ENCODE measurements at places on chromosomes 1 and 21. TPM values are rescaled to one million over a fixed set of nuclear protein-coding genes. Genes with fewer than 3 reads are reported as not detected.

- H3K4me3 ChIP-seq = no peak overlapping the region
- DNase-seq = no peak
- peaks cover 4% of the 10 kb centered on the region for H3K27me3 ChIP-seq
- no peak overlapping the region for H3K27ac ChIP-seq
- no peaks in the 10 kb centered on the region for H3K36me3 ChIP-seq
These were observed 103.4 kb downstream of the ROR1 start for GRCh38 chr1:63877021-63877767.

GRCh38 chr1:230123280-230124185, 56.5 kb downstream of the GALNT2 start:
- no peak overlapping the region for H3K27ac ChIP-seq
- H3K36me3 ChIP-seq = no peaks in the 10 kb centered on the region
- no peaks in the 10 kb centered on the region for H3K27me3 ChIP-seq
- no peak overlapping the region for H3K4me3 ChIP-seq

- DNase-seq = no peak
- no peak overlapping the region for H3K4me3 ChIP-seq
- H3K27me3 ChIP-seq = no peaks in the 10 kb centered on the region
- no peak overlapping the region for H3K27ac ChIP-seq
- peaks cover 41% of the 10 kb centered on the region for H3K36me3 ChIP-seq
These were observed 73.4 kb downstream of the ITPKB start for GRCh38 chr1:226665505-226666163.

GRCh38 chr1:18882486-18882885, 19.9 kb downstream of the ALDH4A1 start:
- no peak overlapping the region for H3K27ac ChIP-seq
- no peaks in the 10 kb centered on the region for H3K36me3 ChIP-seq
- H3K27me3 ChIP-seq = no peaks in the 10 kb centered on the region
- DNase-seq = no peak
- no peak overlapping the region for H3K4me3 ChIP-seq

HTR6 gene
- 2.1 TPM for total RNA-seq

OR6N1 gene
- not detected for total RNA-seq

GRCh38 chr1:225460021-225460736, 32.3 kb upstream of the LBR start:
- H3K4me3 ChIP-seq = no peak overlapping the region
- no peak overlapping the region for H3K27ac ChIP-seq
- DNase-seq = no peak
- no peaks in the 10 kb centered on the region for H3K27me3 ChIP-seq

GRCh38 chr1:171566467-171566866, 55.6 kb upstream of the MYOCOS start:
- H3K36me3 ChIP-seq = peaks cover 97% of the 10 kb centered on the region
- no peaks in the 10 kb centered on the region for H3K27me3 ChIP-seq
- no peak for DNase-seq
- no peak overlapping the region for H3K4me3 ChIP-seq
- no peak overlapping the region for H3K27ac ChIP-seq

GRCh38 chr1:234748066-234748465, 138.1 kb upstream of the IRF2BP2 start:
- no peak for DNase-seq
- no peaks in the 10 kb centered on the region for H3K36me3 ChIP-seq
- H3K27ac ChIP-seq = no peak overlapping the region
- H3K4me1 ChIP-seq = no peaks in the 10 kb centered on the region
- H3K4me3 ChIP-seq = no peak overlapping the region

DNA sequence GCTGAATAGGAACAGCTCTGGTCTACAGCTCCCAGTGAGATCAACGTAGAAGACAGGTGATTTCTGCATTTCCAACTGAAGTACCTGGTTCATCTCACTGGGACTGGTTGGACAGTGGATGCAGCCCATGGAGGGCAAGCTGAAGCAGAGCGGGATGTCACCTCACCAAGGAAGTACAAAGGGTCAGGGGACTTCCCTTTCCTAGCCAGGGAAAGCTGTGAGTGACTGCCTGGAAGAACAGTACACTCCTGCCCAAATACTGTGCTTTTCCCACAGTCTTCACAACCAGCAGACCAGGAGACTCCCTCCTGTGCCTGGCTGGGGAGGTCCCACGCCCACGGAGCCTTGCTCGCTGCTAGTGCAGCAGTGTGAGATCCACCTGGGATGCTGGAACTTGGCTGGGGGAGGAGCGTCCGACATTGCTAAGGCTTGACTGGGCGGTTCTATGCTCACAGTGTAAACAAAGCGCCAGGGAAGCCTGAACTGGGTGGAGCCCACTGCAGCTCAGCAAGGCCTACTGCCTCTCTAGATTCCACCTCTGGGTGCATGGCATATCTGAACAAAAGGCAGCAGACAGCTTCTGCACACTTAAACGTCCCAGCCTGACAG, 14.7 kb downstream of the CR1L start:
- no peaks in the 10 kb centered on the region for H3K4me1 ChIP-seq
- H3K4me3 ChIP-seq = no peak overlapping the region
- no peaks in the 10 kb centered on the region for H3K36me3 ChIP-seq
- no peak overlapping the region for H3K27ac ChIP-seq

DNA sequence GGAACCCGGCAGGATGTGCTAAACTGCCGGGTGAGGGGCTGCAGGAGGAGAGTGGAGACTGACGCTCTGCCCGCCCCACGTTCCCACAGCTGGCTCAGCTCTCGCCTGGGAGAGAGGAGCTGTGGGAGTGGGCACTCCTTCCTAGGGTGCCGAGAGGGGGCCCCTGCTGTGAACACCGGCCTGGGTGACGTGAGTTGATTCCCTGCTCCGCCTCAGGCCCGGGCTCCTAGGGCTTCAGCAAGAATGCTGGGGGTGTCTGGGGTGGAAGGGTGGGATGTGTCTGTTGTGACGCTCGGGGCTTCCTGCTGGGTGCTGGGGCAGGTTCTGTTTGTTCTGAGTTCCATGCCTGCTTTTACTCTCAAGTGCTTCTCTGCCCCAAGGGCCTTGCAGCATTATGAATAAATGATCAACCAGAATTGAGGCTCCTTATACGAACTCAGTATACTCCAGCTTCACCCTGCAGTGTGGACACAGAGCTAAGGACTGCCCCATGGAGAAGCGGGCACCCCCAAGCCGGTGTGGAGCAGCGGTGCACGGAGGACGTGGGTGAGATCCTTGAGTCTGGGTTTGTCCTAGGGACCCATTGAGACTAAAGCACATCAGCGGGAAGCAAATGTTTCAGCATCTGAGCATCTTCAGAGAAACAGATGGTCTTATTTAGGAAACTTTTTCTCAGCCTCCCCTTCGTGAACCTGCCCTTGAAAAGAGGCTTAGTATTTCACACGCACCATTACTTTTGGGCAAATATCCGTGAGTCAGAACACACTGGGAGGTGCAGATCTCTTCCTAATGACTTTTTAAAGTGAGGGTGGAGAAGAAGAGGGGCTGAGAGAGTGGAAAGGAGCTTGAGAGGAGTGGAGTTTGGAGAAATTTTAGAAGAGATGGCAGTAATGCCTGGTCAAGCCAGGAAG, 41.7 kb downstream of the SYT6 start:
- DNase-seq = no peak
- H3K27me3 ChIP-seq = peaks cover 2% of the 10 kb centered on the region
- H3K36me3 ChIP-seq = no peaks in the 10 kb centered on the region
- H3K27ac ChIP-seq = no peak overlapping the region
- no peak overlapping the region for H3K4me3 ChIP-seq

- no peak for DNase-seq
- no peak overlapping the region for H3K4me3 ChIP-seq
- H3K36me3 ChIP-seq = no peaks in the 10 kb centered on the region
- no peak overlapping the region for H3K27ac ChIP-seq
- no peaks in the 10 kb centered on the region for H3K4me1 ChIP-seq
These were observed 114.2 kb downstream of the ADGRL4 start for GRCh38 chr1:78892260-78892840.

GRCh38 chr1:175644018-175644417, 99.4 kb downstream of the TNR start:
- H3K4me1 ChIP-seq = no peaks in the 10 kb centered on the region
- H3K4me3 ChIP-seq = no peak overlapping the region
- H3K36me3 ChIP-seq = no peaks in the 10 kb centered on the region

GRCh38 chr21:42755766-42756579, 102.6 kb downstream of the PDE9A start:
- H3K4me1 ChIP-seq = no peaks in the 10 kb centered on the region
- no peak overlapping the region for H3K27ac ChIP-seq
- peaks cover 7% of the 10 kb centered on the region for H3K36me3 ChIP-seq

DNA sequence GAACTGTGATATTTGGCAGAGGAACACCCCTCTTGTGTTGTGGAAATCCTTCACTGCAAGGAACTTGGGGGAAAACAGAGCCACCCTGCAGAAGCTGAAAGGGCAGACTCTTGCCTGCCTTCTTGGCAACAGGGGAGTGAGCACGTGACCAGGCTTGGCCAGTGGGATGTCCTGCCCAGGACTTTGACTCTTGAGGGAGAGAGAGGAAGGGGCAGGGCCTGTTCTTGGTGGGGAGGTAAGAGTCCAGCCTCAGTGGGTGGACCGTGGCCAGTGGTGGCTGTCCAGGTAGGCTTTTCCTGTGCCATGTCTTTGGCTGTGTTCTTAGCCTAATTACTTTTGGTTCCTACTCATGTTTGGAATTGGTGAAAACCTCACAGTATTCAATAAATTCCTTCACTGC, 8.6 kb upstream of the AK2 start:
- no peak overlapping the region for H3K4me3 ChIP-seq
- no peaks in the 10 kb centered on the region for H3K36me3 ChIP-seq
- peaks cover 8% of the 10 kb centered on the region for H3K4me1 ChIP-seq
- H3K27me3 ChIP-seq = no peaks in the 10 kb centered on the region

Measured in CD4-positive, alpha-beta T cell (primary cell).